OCI-LY7 (cell line): ENCODE measurements at places on chromosomes 5 and 9. TPM values are rescaled to one million over a fixed set of nuclear protein-coding genes. Genes with fewer than 3 reads are reported as not detected.

DNA sequence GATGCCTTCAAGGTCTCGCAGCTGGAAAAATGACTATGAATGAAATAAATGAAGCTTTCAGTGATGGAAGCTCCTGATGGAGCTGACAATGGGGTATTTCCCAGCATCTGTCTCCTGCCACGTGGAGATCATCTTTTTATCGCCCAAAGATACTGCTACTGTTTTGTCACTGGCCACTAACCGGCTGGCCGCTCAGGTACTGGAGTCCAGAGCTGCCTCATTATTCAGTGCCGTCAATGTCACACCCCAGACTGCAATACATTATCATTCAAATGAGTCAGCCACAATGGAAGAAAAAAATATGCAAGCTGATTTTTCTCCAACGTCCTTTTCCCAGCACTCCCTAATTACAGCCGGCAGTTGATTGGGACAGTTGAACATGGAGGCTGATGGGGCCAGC, 280.4 kb downstream of the ZSWIM6 start:
- no peak for DNase-seq

- DNase-seq, result no peak
Observed at GRCh38 chr5:173565491-173566072, 50.9 kb downstream of the BOD1 start.

- DNase-seq, result no peak
Observed at GRCh38 chr5:36173426-36173825, 21.5 kb downstream of the SKP2 start.

CAMK2A gene
- not detected in 2 replicates for total RNA-seq
